ENCODE measurements at places on chromosomes 3 and 15. TPM values are rescaled to one million over a fixed set of nuclear protein-coding genes. Genes with fewer than 3 reads are reported as not detected.

The STRIT1 gene
- total RNA-seq: not detected

The PLCH1 gene
- total RNA-seq: 14.2 TPM

The CYP11A1 gene
- total RNA-seq: 0.64 TPM

The WDR93 gene
- under 0.01 TPM for total RNA-seq

The XCR1 gene
- not detected for total RNA-seq

The CNTN4 gene
- 6.9 TPM for total RNA-seq

The NIT2 gene
- 25.0 TPM for total RNA-seq

The SOX2 gene
- not detected for total RNA-seq

The STX19 gene
- not detected for total RNA-seq

The SNRPA1 gene
- total RNA-seq: 18.6 TPM

The CHRD gene
- total RNA-seq: 1.7 TPM

The NDN gene
- total RNA-seq: 35.1 TPM

The SPINT1 gene
- total RNA-seq: 0.32 TPM

The FGD5 gene
- total RNA-seq: under 0.01 TPM

The GOLGA6L26 gene
- total RNA-seq: not detected

The CDHR4 gene
- total RNA-seq: not detected
